Suprapubic skin (tissue), 4 donors: ENCODE measurements at places on chromosomes 4 and X. TPM values are rescaled to one million over a fixed set of nuclear protein-coding genes. Genes with fewer than 3 reads are reported as not detected.

DNA sequence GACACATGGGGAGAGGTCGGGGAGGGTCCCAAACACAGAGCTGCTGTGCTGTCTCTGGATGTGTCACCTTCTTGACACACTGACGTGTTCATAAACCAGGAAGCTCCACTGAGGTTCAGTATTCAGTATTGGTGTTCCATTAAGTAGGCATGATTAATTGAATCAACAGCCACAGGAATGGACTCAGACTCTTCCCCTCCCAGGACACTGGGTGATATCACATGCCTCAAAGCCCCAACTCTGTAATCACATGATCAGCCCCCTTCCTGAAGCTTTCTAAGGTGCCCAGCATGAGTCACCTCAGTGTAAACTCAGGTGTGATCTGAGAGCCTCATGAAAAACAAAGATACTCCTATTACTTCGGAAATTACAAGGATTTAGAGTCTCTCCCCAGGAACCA is 21.1 kb upstream of the HNRNPD start:
- H3K36me3 ChIP-seq: no peaks in the 10 kb centered on the region
- H3K4me1 ChIP-seq: no peaks in the 10 kb centered on the region
- H3K4me3 ChIP-seq: no peak overlapping the region
- H3K27ac ChIP-seq: no peak overlapping the region
- DNase-seq: no peak

- H3K27ac ChIP-seq: no peak overlapping the region
- H3K4me1 ChIP-seq: peaks cover 12% of the 10 kb centered on the region
- H3K27me3 ChIP-seq: no peaks in the 10 kb centered on the region
- no peak for DNase-seq
- no peaks in the 10 kb centered on the region for H3K36me3 ChIP-seq
These were observed 137.6 kb upstream of the KLF3 start for GRCh38 chr4:38526412-38526811.

- peak overlapping the region; percentile 3 for H3K27ac ChIP-seq
- H3K4me3 ChIP-seq: no peak overlapping the region
- H3K27me3 ChIP-seq: no peaks in the 10 kb centered on the region
These were observed 466.0 kb downstream of the INPP4B start for GRCh38 chr4:142380052-142380602.

GRCh38 chrX:120350450-120351138 is 11.3 kb upstream of the ATP1B4 start:
- no peak overlapping the region for H3K27ac ChIP-seq
- no peaks in the 10 kb centered on the region for H3K27me3 ChIP-seq
- H3K4me1 ChIP-seq: no peaks in the 10 kb centered on the region
- H3K4me3 ChIP-seq: no peak overlapping the region

TBC1D8B gene
- total RNA-seq: 7.3 TPM

DNA sequence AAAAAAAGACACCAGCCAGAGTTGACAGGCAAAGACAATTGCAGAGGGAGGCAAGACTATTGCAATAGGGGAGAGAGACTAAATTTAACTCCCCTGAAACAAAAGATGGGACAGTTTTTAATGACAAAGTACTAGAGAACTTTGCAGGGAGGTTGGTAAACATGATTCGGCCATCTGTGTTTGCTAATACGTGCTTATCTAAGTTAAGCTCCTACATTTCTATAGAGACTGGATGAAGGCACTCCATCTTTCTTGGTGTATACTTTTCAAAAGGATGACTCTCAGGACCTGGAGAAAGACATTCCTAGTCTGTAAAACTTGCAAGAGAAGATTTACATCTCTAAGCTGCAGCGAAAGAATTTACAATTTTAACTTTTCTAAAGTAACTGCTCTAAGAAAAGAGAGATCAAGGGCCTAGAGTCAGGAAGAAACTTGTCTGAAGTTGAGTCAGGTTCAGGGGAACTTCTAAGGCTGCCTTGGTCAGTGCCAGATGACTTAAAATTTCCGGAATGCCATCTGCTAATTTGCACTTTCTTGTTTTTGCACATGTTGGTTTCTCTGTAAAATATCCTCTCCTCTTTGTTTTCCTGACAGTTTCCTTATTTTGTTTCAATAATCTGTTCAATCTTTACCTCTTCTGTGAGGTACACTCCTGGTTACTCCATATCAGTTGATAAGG is 10.6 kb downstream of the ADAM29 start:
- no peak overlapping the region for H3K4me3 ChIP-seq
- H3K4me1 ChIP-seq: no peaks in the 10 kb centered on the region
- H3K27me3 ChIP-seq: no peaks in the 10 kb centered on the region
- no peak overlapping the region for H3K27ac ChIP-seq

PRKG2 gene
- 1.3 TPM for total RNA-seq

- H3K4me1 ChIP-seq: no peaks in the 10 kb centered on the region
- H3K27me3 ChIP-seq: no peaks in the 10 kb centered on the region
- no peak overlapping the region for H3K27ac ChIP-seq
- no peak overlapping the region for H3K4me3 ChIP-seq
- DNase-seq: no peak
These were observed 95.1 kb downstream of the TSPAN7 start for GRCh38 chrX:38656350-38656915.

DNA sequence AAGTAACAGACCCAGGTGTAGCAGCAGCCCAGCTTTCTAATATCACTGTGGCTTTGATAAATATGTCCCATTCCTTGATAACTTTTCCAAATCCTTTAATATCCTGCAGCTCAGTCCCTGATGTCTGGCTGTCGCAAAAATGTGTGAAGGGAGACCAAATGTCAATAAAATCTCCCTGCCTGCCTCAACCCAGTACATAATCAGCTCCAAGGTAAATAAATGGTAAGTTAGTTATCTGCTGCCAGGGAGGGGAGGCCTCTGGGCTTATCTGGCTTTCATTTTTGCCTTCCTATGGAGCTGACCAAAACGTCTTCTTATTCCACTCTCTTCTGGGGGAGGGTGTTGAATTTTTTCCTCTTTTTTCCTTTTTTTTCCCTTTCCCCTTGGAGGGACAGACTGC is 630.6 kb downstream of the MID1IP1 start:
- no peaks in the 10 kb centered on the region for H3K4me1 ChIP-seq
- DNase-seq: no peak
- no peaks in the 10 kb centered on the region for H3K36me3 ChIP-seq
- no peaks in the 10 kb centered on the region for H3K27me3 ChIP-seq

GLRA2 gene
- not detected for total RNA-seq

TXK gene
- 6.8 TPM for total RNA-seq

ADAM29 gene
- total RNA-seq: not detected

GRCh38 chr4:13599159-13599558 is 28.4 kb downstream of the BOD1L1 start:
- no peaks in the 10 kb centered on the region for H3K4me1 ChIP-seq
- no peak overlapping the region for H3K27ac ChIP-seq
- H3K36me3 ChIP-seq: peaks cover 86% of the 10 kb centered on the region
- no peaks in the 10 kb centered on the region for H3K27me3 ChIP-seq

- no peak overlapping the region for H3K4me3 ChIP-seq
- H3K27me3 ChIP-seq: no peaks in the 10 kb centered on the region
- no peak for DNase-seq
- no peaks in the 10 kb centered on the region for H3K4me1 ChIP-seq
- H3K27ac ChIP-seq: no peak overlapping the region
- H3K36me3 ChIP-seq: no peaks in the 10 kb centered on the region
These were observed 6.8 kb upstream of the S100G start for GRCh38 chrX:16643176-16643575.

CCDC160 gene
- total RNA-seq: 0.65 TPM

PIR gene
- 12.4 TPM for total RNA-seq

DNA sequence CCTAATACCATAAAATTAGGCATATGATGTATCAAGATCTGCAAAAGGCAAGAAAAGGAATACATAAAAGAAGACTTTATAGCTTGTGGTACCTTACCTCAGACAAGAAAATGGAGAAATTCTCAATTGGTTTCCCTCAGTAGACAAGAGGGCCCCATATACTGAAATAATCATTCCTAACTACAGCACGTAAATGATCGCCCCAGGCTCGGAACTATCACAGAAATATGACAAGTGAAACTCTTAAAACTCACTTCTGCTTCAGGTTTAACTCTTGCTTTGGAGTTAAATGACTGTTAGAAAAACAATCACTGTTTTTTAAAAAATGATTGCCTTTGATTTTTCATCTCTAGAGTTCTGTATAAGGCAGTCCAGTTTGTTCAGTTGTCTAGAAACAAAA is 38.6 kb upstream of the NAP1L5 start:
- H3K36me3 ChIP-seq: peaks cover 50% of the 10 kb centered on the region
- no peaks in the 10 kb centered on the region for H3K27me3 ChIP-seq
- H3K4me3 ChIP-seq: no peak overlapping the region
- H3K4me1 ChIP-seq: peaks cover 13% of the 10 kb centered on the region

DNA sequence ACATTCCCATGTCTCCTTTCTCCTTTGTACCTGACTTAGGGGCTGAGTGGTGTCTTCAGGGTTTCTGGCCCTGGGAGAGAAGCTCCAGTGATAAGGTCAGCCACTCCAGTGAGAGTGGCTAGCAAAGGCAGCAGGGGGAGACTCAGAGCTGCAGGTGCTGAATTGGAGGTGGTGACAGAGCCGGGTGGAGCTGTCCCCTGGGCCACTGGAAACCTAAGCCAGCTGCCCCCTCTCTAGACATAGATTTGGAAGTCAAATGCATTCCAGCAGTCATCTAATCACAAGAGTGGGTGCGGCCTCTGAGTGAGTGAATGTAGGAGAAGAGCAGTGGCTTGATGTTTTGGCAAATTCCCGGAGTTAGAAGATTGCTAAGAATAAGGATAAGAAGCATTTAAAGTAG is 28.5 kb downstream of the TRIM2 start:
- peaks cover 31% of the 10 kb centered on the region for H3K4me1 ChIP-seq
- H3K4me3 ChIP-seq: no peak overlapping the region
- H3K36me3 ChIP-seq: no peaks in the 10 kb centered on the region
- H3K27me3 ChIP-seq: no peaks in the 10 kb centered on the region
- DNase-seq: no peak

HS3ST1 gene
- total RNA-seq: 0.40 TPM

IQCM gene
- not detected for total RNA-seq

- no peak overlapping the region for H3K4me3 ChIP-seq
- DNase-seq: peak; percentile 46
- no peaks in the 10 kb centered on the region for H3K4me1 ChIP-seq
- peaks cover 76% of the 10 kb centered on the region for H3K27me3 ChIP-seq
- H3K36me3 ChIP-seq: no peaks in the 10 kb centered on the region
These were observed 87.5 kb upstream of the NKX1-1 start for GRCh38 chr4:1493540-1494287.

ZDHHC9 gene
- 45.1 TPM for total RNA-seq

DNA sequence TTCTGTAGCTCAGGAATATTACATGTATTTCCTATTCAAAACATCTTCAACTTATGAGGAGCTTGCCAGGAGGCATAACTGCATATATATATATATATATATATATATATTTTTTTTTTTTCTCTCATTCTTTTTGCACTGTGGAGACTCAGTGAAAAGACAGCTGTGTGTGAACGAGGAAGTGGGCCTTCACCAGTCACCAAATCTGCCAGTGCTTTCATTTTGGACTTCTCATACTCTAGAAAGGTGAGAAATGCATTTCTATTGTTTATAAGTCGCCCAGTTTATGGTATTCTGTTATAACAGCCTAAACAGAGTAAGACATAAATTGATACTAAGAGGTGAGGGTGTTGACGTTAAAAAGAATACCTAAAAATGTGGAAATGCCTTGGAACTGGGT is 710.6 kb downstream of the TRAM1L1 start:
- H3K36me3 ChIP-seq: no peaks in the 10 kb centered on the region
- H3K27me3 ChIP-seq: no peaks in the 10 kb centered on the region
- no peak overlapping the region for H3K27ac ChIP-seq
- no peak for DNase-seq
- H3K4me3 ChIP-seq: no peak overlapping the region

DNA sequence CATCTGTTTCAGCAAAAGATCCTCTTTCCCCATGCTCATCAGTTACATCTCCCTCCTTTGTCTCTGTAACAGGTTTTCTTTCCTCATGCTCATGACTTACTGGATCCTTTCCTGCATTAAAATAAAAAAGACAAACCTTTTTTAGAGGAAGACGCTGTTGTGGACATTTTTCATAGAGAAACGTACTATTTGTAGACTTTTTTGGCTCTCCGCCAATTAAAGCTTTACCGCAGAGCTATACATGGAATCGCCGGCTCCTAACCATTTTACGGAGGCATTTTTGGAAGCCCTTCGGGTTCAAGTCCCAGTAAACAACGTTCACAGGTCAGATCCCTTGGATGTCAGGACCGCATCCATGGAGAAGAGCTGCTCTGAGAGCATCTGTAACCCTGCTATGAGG is 1.3 kb downstream of the FAM9C start:
- H3K36me3 ChIP-seq: no peaks in the 10 kb centered on the region
- no peak overlapping the region for H3K27ac ChIP-seq
- H3K4me1 ChIP-seq: no peaks in the 10 kb centered on the region
- no peak for DNase-seq
- no peaks in the 10 kb centered on the region for H3K27me3 ChIP-seq

- DNase-seq: no peak
- H3K4me3 ChIP-seq: no peak overlapping the region
- no peak overlapping the region for H3K27ac ChIP-seq
These were observed 8.7 kb upstream of the SLC25A4 start for GRCh38 chr4:185134307-185134869.

SLITRK2 gene
- 2.7 TPM for total RNA-seq

KCNIP4 gene
- total RNA-seq: not detected

GRCh38 chr4:173860094-173860493 is 330.1 kb upstream of the HAND2 start:
- no peaks in the 10 kb centered on the region for H3K27me3 ChIP-seq
- H3K4me1 ChIP-seq: no peaks in the 10 kb centered on the region
- no peaks in the 10 kb centered on the region for H3K36me3 ChIP-seq
- H3K4me3 ChIP-seq: no peak overlapping the region
- H3K27ac ChIP-seq: no peak overlapping the region
- DNase-seq: no peak

DNA sequence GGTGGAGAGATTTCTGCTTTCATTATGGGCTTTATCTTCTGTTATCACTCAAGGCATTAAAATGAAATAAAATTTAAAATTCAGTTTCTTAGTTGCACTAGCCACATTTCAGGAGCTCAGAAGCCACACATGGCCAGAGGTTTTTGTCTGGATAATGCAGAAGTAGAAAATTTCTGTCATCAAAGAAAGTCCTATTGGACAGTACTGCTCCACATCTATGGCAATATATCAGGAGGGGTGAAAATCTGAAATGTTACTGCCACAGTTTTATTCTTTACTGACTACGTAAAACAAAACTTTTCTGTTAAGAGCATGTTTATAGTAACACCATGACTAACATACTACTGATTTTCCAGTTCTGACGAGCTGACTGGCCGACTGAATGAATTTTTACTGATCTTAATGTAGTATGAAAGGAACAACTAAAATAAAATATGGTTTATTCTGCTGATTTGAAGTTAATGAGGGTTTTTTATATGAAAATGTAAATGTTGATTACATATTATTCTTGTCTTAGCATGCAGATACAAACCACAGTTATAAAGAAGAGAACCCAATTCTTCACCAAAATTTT is 264.0 kb upstream of the HAND2 start:
- no peak overlapping the region for H3K4me3 ChIP-seq
- no peaks in the 10 kb centered on the region for H3K36me3 ChIP-seq
- no peak for DNase-seq
- H3K27ac ChIP-seq: no peak overlapping the region

DNA sequence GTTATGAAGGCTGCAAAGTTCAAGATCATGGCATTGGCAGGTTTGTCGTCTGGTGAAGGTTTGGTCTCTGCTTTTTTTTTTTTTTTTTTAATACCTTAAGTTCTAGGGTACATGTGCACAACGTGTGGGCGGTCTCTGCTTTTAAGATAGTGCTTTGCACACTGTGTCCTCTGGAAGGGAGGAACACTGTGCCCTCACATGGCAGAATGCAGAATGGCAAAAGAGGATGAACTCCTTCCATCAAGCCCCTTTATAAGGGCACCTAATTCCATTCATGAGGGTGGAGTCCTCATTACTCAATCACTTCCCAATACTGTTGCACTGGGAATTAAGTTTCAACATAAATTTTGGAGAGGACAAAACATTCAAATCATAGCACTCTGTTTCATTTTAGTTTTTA is 101.4 kb downstream of the GLRA2 start:
- no peaks in the 10 kb centered on the region for H3K4me1 ChIP-seq
- no peaks in the 10 kb centered on the region for H3K27me3 ChIP-seq
- no peak overlapping the region for H3K4me3 ChIP-seq
- H3K27ac ChIP-seq: no peak overlapping the region
- H3K36me3 ChIP-seq: no peaks in the 10 kb centered on the region

AKAP4 gene
- not detected for total RNA-seq
